ENCODE measurements at places on chromosomes 16 and 17.

DNA sequence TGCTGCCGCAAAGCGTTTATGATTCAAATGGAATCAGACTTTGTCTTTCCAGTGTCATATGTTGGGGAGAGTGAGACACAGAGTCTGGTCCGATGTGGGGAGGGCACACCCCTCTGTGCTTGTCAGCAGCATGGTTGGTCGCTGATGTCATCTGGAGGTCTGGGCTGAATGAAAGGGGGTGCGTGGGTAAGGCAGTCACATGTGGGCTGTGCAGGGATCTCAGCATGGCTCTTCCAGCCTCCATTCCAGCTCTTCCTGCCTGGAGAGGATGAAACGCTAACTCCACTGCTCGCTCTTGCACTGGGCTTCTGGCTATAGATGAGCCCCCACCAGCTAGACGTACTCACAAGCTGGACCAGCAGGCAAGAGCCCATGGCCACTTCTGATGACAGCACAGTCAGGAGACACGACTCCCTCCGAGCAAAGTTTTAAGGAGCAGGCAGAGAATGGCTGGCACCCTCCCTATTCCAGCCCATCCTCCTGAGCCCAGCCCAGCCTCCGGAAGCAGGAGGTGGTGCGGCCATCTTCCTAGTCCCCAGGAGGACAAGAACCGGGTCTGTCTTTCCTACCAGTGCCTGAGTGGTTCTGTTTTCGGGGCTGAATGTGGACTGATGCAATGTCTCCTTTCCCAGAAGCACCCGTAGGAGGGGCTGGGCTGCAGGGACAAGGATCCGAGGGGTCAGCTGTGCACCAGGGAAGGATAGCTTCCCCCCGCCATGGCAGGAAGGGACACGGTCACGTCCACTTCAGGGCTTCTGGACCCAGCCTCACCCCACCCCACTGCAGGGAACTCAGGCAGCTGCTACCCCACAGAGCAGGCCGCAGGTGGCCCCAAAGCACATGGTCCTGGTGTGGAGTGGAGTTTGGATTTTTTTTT, 41.5 kb upstream of the CBFA2T3 start:
- no peak for DNase-seq

DNA sequence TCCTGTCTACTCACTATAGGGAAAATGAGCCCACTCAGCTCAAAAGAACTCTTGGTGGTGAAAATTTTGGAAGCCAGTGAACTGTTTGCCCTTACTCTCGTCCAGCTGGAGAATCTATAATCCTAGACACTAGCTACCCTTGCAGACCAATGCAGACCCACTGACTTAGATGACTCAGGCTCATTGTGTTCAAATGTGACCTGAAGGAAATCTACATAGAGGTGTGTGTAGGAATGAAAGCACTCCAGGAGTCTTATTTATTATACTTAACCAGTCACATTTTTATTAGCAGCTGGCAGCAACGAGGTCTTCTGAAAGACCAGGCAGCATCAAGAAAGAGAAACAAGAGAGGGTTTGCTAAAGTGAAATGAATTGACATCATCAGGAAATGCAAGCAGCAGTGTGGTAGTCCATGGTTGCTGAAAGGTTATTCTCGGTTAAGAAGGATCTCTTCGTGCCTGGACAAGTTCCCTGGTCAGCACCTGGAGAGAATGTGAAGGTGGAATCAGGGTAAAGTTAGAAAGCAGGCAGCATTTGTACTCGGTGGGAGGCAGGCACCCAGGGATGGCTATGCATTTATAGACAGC, 1.4 kb downstream of the KRTAP29-1 start:
- DNase-seq = no peak

DNA sequence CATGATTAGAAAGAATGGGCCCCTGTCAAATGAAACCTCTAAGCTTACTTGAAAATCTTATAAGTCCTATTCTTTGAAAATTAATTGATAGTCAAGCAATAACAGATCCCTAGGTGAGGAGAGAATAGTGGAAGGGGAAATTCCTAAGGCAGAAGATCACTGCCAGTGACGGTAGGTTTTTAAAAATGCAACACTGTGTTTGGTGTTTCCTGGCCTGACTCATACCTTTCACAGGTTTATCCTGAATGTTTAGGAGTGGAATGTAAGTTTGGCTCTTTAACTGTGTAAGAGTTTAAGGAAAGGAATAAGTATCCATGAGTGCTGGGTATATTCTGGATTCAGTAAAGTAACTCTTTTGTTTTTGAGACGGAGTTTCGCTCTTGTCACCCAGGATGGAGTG, 23.8 kb downstream of the HAPSTR1 start:
- DNase-seq = no peak

DNA sequence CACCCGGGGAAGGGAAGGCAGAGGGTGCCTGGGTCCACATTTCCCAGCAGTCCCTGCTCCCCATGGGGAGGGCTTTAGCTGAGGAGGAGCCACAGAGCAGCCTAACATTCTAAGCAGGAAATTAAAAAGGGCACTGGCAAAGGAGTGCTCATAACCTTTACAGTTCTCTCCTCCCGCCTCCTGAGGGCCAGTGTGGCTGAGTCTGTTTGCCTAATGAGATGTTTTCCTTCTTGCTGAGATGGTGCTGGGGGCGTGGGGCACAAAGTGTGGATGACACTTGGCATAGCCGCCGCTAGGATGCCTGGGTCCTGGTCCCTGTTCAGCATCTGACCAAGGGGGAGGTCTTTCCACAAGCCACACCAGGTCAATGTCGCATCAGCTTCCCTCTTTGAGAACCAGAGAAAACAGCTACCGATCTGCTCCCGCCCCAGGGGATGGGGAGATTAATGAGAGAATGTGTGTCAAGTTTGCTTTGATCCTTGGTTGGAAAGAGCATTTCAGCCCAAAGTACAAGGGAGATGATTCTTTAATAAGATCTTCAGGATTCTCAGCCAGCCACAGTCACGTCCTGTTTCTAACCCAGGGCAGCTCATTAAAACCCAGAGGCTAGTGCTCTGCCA, 5.8 kb downstream of the KIF18B start:
- no peak for DNase-seq

DNA sequence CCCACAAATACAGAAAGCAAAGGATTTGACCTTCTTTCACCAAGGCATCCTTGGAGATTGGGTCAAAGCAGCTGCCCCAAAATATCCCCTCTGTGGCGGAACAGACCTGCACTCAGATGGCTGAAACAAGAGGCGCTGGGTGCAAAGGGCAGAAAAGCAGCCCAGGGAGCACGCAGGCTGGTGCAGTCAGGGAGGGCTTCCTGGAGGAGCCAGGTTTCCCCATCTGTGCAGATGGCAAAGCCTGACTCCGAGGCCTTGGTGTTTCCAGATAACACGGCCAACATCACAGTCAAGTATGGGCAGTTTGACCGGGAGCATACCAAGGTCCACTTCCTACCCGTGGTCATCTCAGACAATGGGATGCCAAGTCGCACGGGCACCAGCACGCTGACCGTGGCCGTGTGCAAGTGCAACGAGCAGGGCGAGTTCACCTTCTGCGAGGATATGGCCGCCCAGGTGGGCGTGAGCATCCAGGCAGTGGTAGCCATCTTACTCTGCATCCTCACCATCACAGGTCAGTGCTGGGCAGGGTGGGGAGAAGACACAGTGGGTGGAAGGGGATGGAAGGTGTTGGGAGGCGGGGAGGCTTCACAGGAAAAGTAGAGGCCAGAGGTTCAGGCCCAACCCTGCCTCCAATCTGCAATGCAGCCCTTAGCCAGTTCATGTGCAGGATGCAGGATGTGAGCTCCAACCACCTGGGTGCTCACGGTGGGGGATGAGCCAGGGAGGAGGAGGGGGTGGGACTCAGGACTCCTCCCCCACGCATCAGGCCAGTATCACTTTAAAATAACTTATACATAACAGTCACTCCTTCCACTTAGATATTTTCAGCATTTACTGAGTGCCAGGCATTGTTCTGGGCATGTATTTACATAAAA, 26.4 kb upstream of the BEAN1 start:
- DNase-seq = no peak

- DNase-seq = no peak
Observed at GRCh38 chr16:983044-984030, 1.8 kb downstream of the SOX8 start.

- no peak for DNase-seq
Observed at GRCh38 chr17:27759528-27759927, 40.8 kb downstream of the NOS2 start.

DNA sequence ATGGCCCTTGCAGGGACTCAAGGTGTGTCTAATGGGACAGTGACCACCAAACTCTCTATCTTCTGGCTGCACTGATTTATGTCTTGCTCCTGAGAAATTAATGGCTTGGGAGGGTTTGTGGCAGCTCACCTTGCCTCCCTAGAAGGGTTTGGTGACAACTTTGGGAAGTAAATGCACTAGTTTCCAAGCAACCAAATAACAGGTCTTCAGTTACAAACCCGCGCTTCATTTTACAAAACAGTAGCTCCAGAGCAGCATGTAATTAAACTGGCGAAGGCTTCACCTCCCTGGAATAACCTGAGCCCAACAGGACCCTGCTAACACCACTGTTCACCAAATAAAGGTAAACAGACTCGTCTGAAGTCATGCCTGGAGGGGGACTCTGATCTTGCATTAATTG, 318.3 kb downstream of the SLC39A11 start:
- DNase-seq = no peak

All from GOT3 (cell line).